AG04449 (cell line): ENCODE measurements at places on chromosomes 4 and X.

DNA sequence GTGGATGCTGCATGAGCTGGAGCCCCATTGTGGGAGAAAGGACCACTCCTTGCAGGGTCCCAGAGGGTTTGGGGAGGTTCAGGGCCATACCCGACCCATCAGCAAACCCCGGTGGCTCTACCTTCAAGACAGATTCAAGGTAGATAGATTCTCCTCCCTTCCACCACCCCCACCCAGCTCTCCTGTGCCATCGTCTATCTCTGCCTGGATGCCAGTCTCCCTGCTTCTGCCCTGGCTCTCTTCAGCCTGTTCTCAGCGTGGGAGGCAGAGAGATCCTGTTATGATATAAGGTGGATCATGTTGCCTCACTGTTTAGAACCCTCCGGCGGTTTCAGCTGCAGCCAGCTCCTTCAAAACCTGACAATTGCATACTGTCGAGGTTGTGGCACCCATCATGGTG is 5.4 kb downstream of the LAGE3 start:
- DNase-seq: no peak

- DNase-seq: no peak
These were observed 307.9 kb upstream of the F9 start for GRCh38 chrX:139222511-139223200.

- DNase-seq: no peak
These were observed 47.1 kb upstream of the MAB21L2 start for GRCh38 chr4:150534818-150535217.

DNA sequence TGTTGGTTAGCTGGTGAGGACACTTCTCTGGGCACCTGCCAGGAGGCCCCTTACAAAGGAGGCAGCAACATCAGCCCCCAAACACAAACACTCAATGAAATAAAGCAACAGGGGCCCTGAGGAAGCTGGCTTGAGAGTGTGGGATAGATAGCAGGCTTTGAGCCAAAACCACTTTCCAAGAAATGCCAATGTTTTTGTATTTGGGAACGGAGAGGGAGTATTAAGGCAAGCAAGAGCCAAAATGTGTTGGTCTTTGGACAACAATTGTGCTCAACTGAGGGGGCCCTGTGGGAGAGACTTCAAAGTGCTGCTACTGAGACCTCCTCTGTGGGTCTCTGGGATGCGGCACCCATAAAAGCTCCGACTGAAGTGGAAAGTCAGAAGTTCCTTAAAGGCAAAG is 41.0 kb downstream of the RAI2 start:
- no peak for DNase-seq

DNA sequence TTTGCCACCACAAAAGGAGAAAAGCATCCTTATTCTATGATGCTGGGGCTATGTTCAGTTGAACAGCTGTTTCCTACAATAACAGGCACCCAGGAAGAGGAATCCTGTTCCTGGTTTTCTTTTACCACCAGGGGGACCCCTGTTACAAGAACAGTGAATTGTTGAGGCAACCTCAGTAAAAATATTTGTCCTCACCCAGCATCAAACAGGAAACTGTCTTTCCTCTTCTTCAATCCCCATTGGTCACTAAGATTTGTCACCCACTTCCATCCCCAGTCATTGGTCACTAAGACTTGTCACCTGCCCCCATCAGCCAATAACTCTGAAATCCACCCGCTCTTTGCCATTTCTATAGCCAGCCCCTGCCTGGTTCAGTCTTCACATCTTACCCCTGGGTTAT is 143.5 kb upstream of the GALNT7 start:
- DNase-seq: no peak

- DNase-seq: no peak
These were observed 60.1 kb downstream of the LRP2BP start for GRCh38 chr4:185335579-185335978.

DNA sequence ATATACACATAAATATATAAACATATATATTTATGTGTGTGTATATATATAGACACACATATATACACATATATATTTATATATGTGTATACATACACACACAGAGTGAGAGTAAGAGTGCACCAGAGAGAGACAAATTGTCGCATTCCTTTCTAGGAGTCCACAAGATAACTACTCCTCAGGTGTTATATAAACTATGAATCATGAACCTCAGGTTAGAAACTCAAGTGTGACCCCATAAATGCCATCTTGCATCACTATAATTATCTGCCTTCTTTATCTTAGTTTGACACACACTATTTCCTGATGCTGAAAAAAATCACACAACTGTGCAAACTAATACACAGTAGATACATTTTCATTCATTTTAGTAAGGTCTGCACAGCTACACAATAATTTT is 135.2 kb downstream of the PPARGC1A start:
- DNase-seq: no peak
